ENCODE measurements at places on chromosomes 7 and 10.

DNA sequence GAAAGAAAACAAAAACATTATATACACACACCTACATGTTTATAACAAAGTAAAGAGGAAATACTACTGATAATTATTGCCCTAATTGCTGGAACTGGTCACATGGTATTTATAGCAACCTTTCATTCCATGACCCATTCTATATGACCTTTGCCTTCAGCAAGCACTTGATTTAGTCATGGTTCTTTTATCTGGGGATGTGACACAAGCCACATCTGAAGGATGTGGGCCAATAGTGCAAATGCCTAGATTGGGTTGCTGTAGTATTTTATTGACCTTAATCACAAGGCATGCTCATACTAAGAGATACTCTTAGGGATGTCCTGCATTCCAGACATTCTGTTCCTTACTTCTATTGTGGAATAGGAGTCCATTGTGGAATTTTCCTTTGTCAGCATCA is 723.5 kb upstream of the POM121L12 start:
- no peak for DNase-seq

- no peak for DNase-seq
Measured at GRCh38 chr7:99473315-99473596, 566 bp downstream of the ZNF789 start.

DNA sequence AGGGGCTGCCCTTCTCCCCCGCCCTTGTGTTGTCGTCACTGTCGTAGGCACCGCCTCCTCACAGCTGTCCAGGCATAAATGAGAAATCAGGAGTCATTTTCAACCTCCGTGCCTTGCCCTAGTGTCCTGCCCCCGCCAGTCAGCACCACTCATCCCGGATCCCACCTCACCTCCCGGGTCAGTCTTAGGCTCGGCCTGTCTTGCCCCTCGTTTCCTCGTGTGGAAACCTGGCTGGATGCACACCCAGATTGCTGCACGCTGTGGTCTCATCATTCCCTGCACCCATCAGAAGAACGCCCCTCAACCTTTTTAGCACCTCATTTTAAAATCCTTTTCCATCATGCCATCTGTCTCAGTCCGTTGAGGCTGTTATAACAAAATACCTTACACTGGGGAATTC is 213.1 kb downstream of the HECW1 start:
- no peak for DNase-seq

DNA sequence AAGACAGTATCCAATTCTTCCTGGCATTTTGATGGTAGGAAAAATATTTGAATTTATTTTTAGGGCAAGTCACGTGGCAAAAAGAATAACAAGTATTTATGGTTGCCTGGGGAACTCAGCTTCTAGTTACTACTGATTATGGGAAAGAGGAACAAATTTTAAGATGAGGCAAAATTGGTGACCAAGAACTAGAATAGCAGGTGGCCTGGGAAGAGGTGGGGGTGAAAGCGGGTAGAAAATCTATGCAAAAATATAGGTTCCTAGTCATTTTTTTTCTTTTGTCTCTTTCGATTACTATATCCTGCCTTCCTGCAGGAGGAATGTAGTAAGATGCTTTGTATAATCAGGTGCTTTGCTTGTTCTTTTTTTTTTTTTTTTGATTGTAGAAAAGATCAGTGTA is 27.8 kb downstream of the ENTPD1 start:
- no peak for DNase-seq

GRCh38 chr7:40746841-40747556 is 612.2 kb downstream of the SUGCT start:
- DNase-seq, result no peak

DNA sequence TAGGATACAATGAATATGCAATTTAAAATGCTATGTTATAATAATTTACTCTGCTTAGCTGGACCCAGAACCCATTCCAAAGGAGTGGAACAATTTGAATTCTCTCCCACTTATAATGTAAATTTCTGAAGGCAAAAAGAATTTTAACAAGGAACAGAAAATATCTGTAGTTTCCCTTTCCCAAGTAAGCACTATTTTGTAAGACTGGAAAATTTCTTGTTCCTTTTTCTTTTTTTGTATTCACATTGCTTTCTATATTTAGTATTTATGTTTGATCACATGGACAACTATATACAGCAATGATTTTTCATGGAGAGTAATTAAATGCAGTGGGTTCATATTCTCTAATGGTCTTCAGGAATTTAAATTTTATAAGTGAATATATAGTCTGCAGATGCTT is 127.4 kb downstream of the GPR85 start:
- DNase-seq, result no peak

GRCh38 chr7:19665399-19666008 is 43.3 kb downstream of the POLR1F start:
- DNase-seq, result peak; percentile 3

- DNase-seq, result no peak
Measured at GRCh38 chr7:41220266-41220665, 482.6 kb downstream of the INHBA start.

DNA sequence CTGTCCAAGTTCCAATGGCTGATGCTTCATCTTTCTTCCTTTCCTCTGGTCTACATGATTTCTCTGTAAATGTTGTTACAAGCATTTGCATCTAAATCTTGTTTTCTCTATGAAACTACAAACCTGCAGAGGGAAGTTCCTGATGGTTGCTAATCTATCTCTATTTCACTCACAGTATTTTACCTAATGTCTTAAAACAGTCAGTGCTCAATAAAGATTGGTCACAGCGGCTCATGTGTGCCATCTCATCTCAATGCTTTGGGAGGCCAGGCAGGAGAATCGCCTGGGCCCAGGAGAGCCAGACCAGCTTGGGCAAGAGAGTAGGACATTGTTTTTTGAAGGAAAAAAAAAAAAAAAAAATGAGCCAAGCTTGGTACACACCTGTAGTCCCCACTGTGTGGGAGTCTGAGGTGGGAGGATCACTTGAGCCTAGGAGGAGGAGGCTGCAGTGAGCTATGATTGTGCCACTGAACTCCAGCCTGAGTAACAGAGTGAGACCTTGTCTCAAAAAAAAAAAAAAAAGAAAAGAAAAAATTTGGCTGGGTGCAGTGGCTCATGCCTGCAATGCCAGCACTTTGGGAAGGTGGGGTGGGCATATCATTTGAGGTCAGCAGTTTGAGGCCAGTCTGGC is 71.3 kb upstream of the ARMC3 start:
- DNase-seq, result no peak

DNA sequence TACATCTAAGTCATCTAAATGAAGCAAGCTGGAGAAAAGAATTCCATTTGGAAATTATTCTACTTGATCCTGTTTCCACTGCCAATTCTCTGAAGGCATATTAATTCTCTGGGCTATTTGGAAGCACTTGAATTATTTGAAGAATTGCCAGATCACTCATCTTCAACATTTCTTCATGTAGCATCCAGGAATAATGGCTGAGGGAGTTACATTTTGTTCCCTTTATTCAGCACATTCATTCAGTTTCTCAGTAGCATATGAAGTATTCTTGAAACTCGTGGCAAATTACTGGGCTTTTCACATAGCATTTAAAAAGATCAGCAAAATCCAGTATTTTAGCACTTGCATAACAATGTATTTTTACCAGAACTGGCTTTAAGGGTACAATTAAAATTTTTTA is 127.1 kb upstream of the VIPR2 start:
- DNase-seq, result no peak

- DNase-seq, result no peak
Measured at GRCh38 chr10:99536338-99537085, 3.8 kb downstream of the NKX2-3 start.

GRCh38 chr7:149166630-149167352 is 19.5 kb downstream of the ZNF398 start:
- DNase-seq, result no peak

GRCh38 chr10:14454629-14455028 is 123.9 kb upstream of the FRMD4A start:
- no peak for DNase-seq

GRCh38 chr7:150942591-150943452 is 35.3 kb downstream of the KCNH2 start:
- DNase-seq, result no peak

GRCh38 chr10:123706236-123706635 is 40.1 kb downstream of the GPR26 start:
- no peak for DNase-seq

GRCh38 chr10:103544657-103545310 is 51.3 kb downstream of the NEURL1 start:
- no peak for DNase-seq

- no peak for DNase-seq
Measured at GRCh38 chr7:2825559-2826227, 18.4 kb downstream of the GNA12 start.

DNA sequence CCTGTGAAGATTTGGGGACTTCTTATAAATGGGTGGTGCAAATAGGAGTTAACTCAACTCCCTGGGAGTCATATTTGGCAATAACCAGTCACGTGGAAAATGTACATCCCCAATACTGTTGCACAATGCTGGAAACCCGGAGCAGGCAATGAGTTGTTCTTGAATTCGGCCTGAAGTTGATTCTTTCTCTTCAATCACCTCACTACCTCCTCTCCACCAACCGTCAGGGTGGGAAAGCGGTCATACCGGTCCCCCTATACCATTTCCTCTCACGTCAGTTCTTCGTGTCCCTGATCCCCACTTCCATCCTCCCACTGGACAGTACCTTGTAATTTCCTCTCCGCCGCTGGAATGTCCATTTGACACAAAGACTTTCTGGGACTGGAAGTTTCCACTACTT is 2.8 kb downstream of the GIMAP5 start:
- no peak for DNase-seq

- peak; percentile 16 for DNase-seq
Measured at GRCh38 chr10:99612167-99612831, 7.9 kb downstream of the SLC25A28 start.

- DNase-seq, result no peak
Measured at GRCh38 chr10:125123476-125124114, 36.8 kb downstream of the CTBP2 start.

- DNase-seq, result no peak
Measured at GRCh38 chr7:40135317-40135610, 459 bp downstream of the SUGCT start.

GRCh38 chr7:20238194-20238753 is 21.1 kb upstream of the MACC1 start:
- no peak for DNase-seq

- DNase-seq, result no peak
Measured at GRCh38 chr7:69770613-69771012, 172.3 kb downstream of the AUTS2 start.

GRCh38 chr7:151150388-151150787 is 17.1 kb downstream of the GBX1 start:
- no peak for DNase-seq

- DNase-seq, result no peak
Measured at GRCh38 chr7:15175152-15175551, 272.6 kb upstream of the DGKB start.

DNA sequence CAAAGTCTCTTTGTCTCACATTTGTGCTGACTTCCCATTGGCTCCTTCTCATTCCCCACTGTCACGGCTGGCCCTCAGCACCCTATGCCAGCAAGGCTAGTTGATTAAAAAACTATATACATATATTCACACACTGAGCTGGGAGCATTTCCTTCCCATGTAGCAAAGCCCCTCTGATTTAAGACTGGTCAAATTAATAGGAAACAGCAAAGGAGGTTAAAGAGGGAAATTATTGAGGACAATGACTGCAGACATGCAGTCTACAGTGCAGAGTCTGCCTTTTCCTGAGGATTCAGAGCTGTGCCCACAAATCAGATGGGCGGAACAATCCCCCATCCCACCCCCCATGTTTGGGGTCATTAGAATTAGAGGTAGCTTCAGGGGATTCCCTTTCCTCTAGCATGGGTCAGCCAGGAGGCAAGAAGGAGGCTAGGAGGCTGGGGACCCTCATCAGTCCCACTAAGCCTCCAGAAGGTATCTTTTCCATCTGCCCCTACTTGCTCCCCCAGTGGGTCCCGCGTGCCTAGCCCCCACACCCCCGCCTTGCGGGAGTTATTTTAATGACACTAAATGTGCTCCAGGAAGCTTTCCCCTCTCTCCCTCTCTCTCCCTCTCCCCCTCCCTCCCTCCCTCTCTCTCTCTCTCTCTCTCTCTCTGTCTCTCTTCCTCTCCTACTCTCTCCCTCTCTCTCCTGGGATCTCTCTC is 9.8 kb upstream of the DLX6 start:
- no peak for DNase-seq

- DNase-seq, result no peak
Measured at GRCh38 chr7:1026721-1027161, 17.6 kb upstream of the GPR146 start.

DNA sequence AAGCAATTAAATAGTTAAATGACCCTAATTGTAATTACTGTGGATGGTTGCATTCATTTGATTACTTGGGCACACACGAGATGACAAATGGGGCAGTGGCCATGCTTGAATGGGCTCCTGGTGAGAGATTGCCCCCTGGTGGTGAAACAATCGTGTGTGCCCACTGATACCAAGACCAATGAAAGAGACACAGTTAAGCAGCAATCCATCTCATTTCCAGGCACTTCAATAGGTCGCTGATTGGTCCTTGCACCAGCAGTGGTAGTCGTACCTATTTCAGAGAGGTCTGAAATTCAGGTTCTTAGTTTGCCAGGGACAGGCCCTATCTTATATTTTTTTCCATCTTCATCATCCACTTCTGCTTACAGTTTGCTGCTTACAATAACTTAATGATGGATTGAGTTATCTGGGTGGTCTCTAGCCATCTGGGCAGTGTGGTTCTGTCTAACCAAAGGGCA is 8.3 kb downstream of the PCBD1 start:
- peak; percentile 56 for DNase-seq

GRCh38 chr10:98673171-98673782 is 226.5 kb upstream of the HPS1 start:
- DNase-seq, result no peak

DNA sequence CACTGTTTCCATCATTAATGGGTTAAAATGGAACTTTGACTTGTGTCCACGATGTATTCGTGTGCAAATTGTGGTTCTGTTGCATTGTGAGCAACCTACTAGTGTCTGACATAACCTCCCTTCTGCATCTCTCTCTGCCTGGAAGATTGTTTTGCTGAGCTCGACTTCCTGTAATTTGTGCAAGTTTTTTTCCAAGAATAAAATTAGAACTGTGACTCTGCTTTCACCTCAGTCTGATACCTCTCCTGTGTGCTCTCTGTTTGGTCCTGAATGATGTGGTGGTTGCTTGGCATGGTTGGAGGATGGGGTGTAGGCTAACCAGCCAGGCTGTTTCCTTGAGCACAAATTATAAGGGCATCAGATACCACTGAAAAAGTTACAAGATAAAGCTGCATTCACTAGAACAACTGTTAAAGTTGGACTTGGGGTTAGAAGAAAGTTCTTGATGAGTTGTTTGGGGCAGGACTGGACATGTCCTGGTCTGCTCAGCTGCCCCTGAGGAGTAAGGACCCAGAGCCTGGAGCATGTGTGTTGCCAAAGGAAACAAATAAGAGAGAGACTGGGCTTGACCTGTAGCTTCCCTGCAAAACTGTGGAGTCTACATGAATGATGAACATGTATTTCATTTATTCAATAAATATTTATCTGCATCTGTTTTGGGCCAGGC is 1.9 kb upstream of the VOPP1 start:
- DNase-seq, result no peak

- DNase-seq, result no peak
Measured at GRCh38 chr7:128804484-128804883, 12.7 kb downstream of the CCDC136 start.

GRCh38 chr10:83666762-83667161 is 472.5 kb upstream of the GHITM start:
- DNase-seq, result no peak

Data from NCI-H2107 (cell line).